ENCODE measurements at places on chromosomes 1 and 21. TPM values are rescaled to one million over a fixed set of nuclear protein-coding genes. Genes with fewer than 3 reads are reported as not detected.

The SLC30A10 gene
- 14.7 TPM for total RNA-seq

The LRRC53 gene
- total RNA-seq: not detected

The SPRR2B gene
- not detected for total RNA-seq

The PIAS3 gene
- total RNA-seq: 3.7 TPM

The KIF14 gene
- total RNA-seq: 17.5 TPM

The PCSK9 gene
- 31.2 TPM for total RNA-seq

The OR10J1 gene
- not detected for total RNA-seq

The OPRD1 gene
- not detected for total RNA-seq

The FAAH gene
- total RNA-seq: 11.0 TPM

DNA sequence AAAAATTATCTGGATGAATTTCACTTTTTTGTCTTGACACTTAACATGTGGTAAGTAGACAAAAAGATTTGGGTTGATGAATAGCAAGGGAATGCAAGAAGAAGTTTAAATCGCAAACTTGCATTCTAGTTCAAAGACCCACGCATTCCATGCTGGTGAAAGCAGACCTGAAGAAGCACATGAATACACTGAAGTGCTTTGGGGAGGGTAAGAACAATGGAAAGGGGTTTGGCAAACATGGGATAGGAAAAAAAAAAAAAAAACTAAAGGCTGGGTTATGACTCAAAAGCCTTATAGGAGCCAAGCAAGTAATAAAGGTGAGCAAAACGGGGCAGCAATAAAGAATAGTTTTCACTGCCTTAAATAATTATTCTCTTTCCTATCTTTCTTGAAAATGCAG lies 450.2 kb downstream of the LMO4 start:
- no peak overlapping the region for H3K27ac ChIP-seq
- H3K4me3 ChIP-seq: no peak overlapping the region
- no peak for DNase-seq
- H3K36me3 ChIP-seq: no peaks in the 10 kb centered on the region
- H3K4me1 ChIP-seq: no peaks in the 10 kb centered on the region

DNA sequence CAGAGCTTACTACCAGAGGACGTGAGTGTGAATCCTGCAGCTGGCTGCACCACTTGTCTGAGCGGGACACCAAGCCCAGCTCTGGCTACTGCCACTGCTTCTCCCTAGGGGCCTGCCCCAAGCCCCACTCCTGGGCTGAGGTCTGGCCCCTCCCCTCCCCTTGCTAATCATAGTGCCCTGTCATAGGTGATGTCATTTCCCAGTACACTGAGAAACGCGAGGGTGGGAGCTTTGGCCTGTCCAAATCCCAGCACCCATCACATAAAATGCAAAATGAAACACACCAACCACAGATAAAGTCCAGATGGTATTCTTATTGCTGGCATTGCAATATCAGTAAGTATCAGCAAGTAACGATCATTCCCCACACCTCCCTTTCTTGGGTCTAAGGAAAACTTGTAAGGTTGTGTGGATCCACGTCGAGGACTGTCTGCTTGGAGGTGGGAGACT lies 77.7 kb downstream of the TOMM20 start:
- no peak overlapping the region for H3K4me3 ChIP-seq
- H3K27ac ChIP-seq: no peak overlapping the region
- H3K36me3 ChIP-seq: no peaks in the 10 kb centered on the region
- peaks cover 27% of the 10 kb centered on the region for H3K4me1 ChIP-seq
- no peaks in the 10 kb centered on the region for H3K27me3 ChIP-seq
- no peak for DNase-seq

- DNase-seq: no peak
- H3K4me1 ChIP-seq: no peaks in the 10 kb centered on the region
- no peak overlapping the region for H3K4me3 ChIP-seq
These were observed 27.8 kb upstream of the DMRTA2 start for GRCh38 chr1:50450861-50451653.

GRCh38 chr1:221363039-221363438 lies 378.9 kb downstream of the DUSP10 start:
- H3K36me3 ChIP-seq: no peaks in the 10 kb centered on the region
- no peak overlapping the region for H3K4me3 ChIP-seq
- no peak overlapping the region for H3K27ac ChIP-seq
- H3K4me1 ChIP-seq: no peaks in the 10 kb centered on the region

DNA sequence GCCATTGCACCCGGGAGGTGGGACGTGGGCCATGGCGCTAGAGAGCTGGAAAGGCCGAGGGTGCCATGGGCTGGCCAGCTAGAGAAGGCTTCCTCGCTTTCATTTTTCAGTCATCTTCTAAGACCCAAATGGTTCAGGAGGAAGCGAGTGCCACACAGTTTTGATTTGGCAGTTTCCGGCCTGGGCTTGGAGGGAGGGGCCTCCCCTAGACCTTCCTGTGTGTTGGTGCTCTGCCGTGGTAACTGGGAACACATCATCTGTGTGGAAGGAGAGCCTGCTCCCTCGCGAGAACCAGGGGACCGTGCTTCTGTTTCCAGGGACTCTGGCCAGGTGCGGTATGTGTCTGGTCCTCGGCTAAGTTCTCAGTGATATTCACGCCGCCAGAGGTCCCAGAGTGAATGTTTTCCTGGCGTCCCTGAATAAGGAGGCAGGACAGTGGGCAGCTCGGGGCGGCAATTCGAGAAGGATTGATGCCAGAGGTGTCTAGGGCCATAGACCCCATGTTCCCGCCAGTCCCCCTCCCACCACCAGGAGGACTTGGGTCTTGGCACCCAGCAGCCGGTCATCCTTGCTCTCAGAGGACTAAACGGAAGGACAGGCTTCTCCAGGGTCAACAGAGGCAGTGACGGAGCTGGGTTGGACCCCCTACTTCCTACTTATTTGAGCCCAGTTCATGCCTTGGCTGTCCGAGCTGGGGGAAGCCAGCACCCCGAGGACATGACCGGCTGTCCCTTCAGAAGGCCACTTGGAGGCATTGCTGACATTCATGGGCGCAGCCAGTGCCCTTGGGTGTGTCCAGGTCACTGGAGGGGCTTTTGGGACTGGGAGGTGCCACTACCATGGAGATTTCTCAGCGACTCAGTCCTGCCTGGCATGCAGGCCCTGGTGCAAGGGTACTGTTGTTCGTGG lies 2.7 kb upstream of the NPHP4 start:
- no peak overlapping the region for H3K27ac ChIP-seq
- H3K4me3 ChIP-seq: no peak overlapping the region
- no peaks in the 10 kb centered on the region for H3K36me3 ChIP-seq

DNA sequence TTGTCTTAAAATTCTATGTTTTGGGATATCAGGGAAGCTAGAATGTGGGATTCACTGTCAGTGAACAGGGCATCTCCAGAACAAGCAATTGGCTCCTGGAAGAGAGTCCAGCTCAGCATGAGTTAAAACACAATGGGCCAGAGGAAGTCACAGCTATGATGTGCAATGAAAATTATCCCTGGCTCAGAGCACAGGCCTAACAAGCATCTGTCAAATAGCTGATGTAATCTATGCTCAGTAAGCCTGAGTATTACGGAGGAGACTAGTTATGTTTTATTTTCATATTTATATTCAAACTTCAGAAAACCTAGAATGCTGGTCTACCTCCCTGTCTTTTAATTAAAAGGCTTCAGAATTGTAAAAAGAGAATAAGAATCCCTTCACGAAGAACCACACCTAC lies 41.6 kb downstream of the PARP1 start:
- no peaks in the 10 kb centered on the region for H3K27me3 ChIP-seq
- H3K4me3 ChIP-seq: no peak overlapping the region
- no peak for DNase-seq
- no peak overlapping the region for H3K27ac ChIP-seq

DNA sequence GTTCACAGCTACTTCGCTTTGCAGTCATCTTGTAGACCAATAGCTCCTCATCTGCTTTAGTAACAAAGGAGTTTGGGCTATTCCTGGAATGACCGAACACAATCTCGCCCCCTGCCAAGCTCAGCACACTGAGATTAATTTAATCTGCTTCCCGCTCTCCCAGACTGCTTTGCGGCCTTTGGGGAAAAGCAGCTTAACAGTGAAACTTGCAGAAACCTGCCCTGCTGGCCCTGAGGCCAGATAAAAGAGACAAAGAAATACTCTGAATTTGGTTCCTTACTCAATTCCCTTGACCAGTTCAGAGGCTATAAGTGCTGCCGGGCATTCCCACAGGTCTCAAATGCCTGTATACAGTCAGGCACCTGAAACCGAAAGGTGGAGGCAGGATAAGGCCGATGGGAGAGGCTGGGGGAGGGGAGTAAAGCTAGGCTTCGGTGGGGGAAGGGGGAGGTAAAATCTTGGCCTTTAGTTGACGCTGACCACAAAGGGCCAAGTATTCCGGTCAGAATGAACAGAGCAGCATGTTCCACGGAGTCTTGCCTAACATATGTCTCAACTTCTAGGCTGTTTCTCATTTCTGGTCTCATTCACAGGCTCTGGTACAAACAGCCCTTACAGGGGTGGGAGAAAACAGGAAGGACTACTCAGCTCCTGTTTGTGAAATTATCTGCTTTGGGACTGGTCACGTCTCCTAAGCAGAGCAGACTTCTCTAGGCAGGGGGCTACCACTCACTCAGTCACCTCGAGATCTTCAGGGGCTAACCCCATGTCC lies 17.7 kb upstream of the A3GALT2 start:
- H3K4me1 ChIP-seq: peaks cover 98% of the 10 kb centered on the region
- H3K27me3 ChIP-seq: no peaks in the 10 kb centered on the region
- no peak overlapping the region for H3K4me3 ChIP-seq
- peak overlapping the region; percentile 49 for H3K27ac ChIP-seq
- H3K36me3 ChIP-seq: peaks cover 4% of the 10 kb centered on the region
- DNase-seq: peak; percentile 28

DNA sequence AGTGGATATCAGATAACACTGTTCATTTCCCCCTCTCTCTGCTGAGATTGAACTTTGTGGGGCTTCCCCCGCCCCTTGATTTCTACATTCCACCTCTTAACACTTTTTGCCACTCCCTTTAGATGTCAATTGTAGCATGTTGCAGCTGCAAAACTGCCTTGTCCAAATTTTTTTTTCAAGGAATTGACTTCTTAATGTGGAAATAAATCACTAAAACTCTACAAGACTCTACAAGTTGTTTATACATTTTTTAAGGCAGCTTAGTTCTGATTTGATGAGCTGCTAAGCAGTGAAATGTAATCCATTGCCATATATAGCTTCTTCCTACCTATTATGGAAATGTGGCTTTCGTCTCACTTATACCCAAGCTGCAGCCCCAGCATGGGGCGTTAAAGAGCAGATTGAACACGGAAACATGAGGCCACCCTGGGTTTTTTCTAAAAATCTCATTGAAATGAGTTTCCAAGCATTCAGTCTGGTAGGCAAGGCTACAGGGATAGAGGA lies 132.2 kb downstream of the SYT2 start:
- no peak overlapping the region for H3K27ac ChIP-seq
- H3K36me3 ChIP-seq: peaks cover 2% of the 10 kb centered on the region
- H3K27me3 ChIP-seq: no peaks in the 10 kb centered on the region
- no peak overlapping the region for H3K4me3 ChIP-seq
- DNase-seq: no peak

DNA sequence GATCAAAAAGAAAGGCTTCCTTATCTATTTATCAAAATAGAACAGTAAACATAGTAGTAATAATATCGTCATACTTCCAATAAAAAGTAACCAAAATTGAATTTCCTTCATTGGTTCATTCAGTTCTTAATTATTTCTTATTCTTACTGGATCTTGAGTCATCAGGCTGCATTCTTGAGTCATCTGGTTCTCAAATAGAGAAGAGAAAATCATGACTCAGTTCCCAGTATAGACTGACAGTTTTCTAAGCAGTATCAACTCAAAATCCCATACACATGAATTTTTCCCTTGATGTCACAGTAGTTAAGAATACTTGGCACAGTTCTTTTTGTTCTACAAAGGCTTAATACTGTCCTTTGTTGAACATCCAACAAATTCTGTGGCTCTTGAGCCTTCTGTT lies 626.9 kb upstream of the ADGRL4 start:
- no peaks in the 10 kb centered on the region for H3K36me3 ChIP-seq
- no peak overlapping the region for H3K27ac ChIP-seq
- no peaks in the 10 kb centered on the region for H3K4me1 ChIP-seq

DNA sequence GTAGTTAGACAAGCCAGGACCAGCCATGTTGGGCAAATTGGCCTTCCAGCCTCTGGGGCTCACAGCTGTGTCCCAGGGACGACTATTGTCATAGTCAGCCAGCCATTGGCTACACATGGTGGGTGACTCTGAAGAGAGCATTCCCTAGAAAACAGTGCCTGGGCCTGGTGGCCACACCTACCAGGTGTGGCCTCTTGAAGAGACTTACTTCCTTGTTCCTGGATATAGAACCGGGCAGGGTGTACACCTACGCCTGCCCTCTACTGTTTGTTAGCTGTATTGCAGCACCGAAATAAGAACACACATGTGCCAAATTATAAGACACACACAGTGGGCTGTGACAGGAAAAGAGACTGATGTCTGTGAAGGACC lies 134.6 kb upstream of the ARHGEF16 start:
- H3K27ac ChIP-seq: peak overlapping the region; percentile 81
- H3K27me3 ChIP-seq: no peaks in the 10 kb centered on the region
- H3K4me3 ChIP-seq: no peak overlapping the region
- DNase-seq: peak; percentile 89

GRCh38 chr1:95766036-95766435 lies 532.0 kb downstream of the RWDD3 start:
- H3K4me3 ChIP-seq: no peak overlapping the region
- no peak for DNase-seq
- no peaks in the 10 kb centered on the region for H3K4me1 ChIP-seq
- no peaks in the 10 kb centered on the region for H3K27me3 ChIP-seq

DNA sequence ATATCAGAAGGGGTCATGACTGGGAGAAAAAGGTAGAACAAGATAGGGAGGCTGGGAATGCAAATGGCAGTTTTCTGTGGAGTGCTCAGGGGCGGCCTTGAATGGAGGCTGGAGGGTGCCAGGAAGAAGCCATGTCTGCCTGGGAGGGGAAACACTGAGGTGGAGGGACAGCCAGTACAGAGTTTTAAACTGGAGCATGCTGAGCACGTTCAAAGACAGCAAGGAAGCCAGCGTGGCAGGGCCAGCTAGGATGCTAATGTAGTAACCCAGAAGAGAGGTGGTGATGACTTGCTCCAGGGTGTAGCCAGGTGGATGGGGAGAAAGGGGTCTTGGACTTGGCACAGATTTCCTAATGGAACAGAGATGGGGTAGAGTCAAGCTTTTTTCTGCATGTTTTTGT lies 445.8 kb upstream of the VAMP3 start:
- no peak overlapping the region for H3K27ac ChIP-seq
- H3K27me3 ChIP-seq: no peaks in the 10 kb centered on the region
- H3K4me3 ChIP-seq: no peak overlapping the region
- H3K36me3 ChIP-seq: no peaks in the 10 kb centered on the region
- no peaks in the 10 kb centered on the region for H3K4me1 ChIP-seq

DNA sequence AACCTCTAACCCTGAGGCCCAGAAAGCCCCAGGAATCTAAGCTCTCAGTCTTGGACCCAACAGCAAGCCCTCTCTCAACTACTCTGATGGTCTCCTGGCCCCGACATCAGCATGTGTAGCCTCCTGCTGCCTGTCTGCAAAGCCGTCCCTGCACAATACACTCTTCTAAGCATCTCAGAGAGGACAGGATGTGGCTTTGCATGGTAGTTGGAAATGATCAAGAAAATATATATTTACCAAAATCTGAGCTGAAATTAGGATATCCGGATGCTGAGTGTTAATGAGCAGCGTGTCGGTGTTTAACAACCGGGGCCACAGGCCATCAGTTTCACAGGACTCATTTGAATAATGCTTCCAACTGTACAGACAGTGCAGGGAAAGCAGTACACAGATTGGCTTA lies 59.1 kb upstream of the SIM2 start:
- no peak overlapping the region for H3K4me3 ChIP-seq
- H3K27ac ChIP-seq: no peak overlapping the region
- no peaks in the 10 kb centered on the region for H3K36me3 ChIP-seq
